ENCODE measurements at places on chromosomes 6 and 20.

GRCh38 chr20:4793183-4793582 is 71.5 kb downstream of the PRND start:
- no peak for DNase-seq

DNA sequence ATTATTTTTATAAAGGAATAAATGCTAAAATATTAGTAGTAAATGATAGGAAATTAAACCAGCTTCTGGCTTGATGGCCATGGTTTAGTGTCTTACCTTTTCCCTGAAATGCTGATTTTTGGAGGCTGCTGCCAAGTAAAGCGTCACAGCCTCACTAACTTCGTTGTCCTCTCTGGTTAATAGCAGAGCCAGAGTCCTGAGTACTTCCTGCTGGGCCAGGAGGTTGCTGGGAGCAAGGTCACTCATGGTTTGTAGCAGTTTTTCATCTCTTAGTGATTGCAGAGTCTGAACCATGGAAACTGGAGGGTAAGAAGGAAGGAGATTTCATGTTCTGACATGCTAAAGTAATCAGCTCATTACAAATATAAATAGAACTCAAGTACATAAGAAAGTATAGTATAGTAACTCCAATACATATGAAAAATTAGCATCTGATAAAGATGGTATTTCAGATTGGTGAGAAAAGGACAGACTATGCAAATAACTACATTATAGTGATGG is 26.5 kb upstream of the ARMH2 start:
- DNase-seq: no peak

GRCh38 chr6:163324688-163325389 is 89.7 kb upstream of the QKI start:
- DNase-seq: no peak

DNA sequence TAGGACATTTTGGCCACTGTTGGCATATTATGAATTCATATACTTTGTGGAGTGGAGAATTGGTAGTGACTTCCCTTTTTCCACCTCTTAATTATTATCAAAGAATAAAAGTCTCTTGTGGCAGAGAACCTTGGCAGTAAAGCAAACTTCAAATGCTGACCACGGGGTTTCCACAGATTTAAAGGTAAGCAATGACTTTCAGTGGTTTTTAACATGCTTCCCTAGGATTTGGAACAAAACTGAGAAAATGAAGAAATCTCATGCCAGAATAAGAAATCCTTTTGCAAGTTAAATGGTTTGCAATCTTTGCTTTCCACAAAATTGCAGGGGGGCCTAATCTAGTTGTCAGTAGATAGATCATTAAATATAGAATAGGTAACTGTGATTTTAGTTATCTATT is 2.0 kb upstream of the SDC4 start:
- DNase-seq: no peak

- no peak for DNase-seq
Observed at GRCh38 chr6:47141963-47142362, 99.8 kb upstream of the ADGRF1 start.

Data from GM12892 (cell line).